ENCODE measurements at places on chromosomes 4 and X.

GRCh38 chr4:153758136-153758535 lies 1.7 kb downstream of the RNF175 start:
- DNase-seq: no peak

DNA sequence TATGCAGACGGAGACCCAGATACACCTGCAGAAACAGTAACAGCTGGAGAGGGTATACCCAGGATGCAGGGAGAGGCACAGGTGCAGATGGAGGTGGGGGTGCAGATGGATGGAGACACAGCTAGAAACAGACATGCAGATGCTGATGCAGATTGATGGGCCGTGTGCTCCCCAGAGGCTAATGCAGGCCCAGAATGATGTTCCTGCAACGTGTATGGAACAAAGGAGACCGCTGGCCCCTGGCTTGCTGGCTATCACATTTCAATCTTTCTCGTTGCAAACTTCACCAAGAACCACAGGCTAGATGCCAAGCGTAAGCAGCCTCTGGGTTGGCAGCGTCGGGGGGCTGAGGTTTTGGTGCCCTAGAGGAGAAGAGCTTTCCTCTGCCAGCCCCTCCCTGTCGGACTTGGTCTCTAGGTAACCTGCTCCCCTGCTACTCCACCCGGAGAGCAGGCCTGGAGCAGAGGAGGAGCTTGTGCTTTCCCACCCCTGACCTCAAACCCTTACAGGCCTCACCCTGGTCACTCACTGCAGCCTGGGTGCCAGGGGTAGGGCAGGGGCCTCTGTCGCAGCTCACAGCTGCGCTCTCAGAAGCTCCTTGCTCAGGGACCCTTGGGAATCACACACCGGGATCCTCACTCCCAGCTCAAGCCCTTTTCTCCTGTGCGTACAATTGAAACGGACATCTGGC lies 69.0 kb upstream of the PSAPL1 start:
- no peak for DNase-seq

DNA sequence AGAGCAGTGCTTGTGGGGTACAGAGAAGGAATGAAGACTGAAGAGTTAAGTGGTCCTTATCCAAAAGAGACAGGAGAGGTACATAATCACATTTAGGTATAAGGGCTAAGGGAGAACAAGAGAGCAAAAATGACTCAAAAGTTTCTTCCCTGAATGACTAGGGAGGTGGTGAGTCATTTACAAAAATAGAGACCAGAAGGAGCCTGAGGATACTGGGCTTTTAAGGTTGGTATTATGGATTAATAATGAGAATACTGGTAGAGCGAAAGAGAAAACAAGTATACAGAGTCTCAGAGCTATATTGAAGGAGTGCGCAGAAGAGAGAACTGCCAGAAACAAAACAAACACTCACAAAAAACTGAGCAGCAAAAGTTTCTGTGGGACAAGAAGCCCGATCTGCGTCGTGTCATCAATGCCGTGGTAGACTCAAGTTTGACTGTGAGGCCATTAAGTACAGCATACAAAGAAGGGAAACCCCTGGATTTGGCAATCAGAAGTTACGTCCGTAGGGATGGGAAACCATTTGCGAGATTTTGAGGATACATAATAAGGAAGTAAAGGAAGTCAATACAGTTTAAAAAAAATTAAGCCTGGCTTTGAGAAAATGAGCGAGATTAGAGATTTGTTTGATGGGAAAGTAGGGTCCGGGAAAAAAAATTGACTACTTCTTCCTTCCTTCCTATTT lies 129.1 kb upstream of the STIM2 start:
- no peak for DNase-seq

DNA sequence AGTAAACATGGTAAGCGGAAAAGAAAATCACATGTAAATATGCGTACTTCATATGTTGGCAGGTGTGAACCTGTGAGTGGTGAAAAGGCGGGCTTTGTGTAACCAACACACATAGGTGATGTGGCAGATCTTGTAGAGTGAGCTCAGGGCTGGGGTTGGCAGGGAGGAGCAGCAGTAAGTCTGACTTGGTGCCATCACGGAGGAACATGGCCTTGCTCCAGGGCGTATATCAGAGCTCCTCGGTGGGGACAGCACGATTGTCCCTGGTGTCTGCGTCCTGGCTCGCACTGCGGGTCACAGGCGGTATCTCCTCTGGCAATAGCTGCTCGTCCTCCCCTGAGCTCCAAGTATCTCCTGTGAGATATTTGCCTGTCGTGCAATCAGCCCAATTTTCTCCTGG lies 733.6 kb downstream of the TRIML1 start:
- no peak for DNase-seq

DNA sequence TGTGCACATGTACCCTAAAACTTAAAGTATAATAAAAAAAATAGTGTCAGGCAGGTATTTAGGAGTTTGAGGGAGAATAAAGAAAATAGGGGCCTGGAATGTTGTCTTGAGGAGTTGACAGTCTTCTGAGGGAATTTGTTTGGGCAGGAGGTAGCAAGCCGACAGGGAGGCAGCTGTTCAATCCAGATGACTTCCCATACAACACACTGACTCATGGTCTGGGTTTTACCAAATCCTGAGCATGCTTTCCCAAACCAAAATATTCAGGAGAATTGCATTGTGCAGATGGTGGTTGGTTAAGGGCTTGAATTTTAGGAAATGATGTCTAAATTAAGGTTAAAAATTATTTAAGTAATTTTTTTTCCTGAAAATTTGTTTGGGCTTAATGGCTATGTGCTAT lies 430.0 kb downstream of the INPP4B start:
- DNase-seq: no peak

GRCh38 chrX:110226931-110227330 lies 91.0 kb downstream of the AMMECR1 start:
- no peak for DNase-seq

- no peak for DNase-seq
Measured at GRCh38 chrX:18360867-18361266, 6.4 kb upstream of the SCML2 start.

DNA sequence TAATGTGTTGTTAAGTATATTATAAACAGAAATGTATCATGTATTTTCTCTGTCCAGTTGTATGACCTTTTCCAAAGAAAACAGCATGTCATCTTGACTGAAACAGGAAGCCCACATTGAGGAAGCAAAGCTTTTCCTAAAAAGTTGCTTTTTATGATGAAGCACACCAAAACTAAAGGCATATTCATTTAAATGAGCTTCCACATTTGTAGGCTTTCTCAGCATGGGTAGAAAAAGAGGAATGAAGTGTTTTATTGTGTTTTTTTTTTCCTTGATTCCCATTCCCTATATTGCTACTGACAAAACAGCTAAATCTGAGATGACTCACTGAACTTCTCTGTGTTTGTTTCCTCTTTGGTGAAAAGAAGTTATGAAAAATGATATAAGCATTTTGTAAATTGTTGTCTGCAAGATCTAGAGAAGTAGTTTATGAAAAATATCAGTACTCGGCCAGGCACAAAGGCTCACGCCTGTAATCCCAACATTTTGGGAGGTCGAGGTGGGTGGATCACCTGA lies 32.5 kb upstream of the FRAS1 start:
- DNase-seq: no peak

- DNase-seq: no peak
Measured at GRCh38 chr4:71006203-71006907, 12.9 kb downstream of the DCK start.

DNA sequence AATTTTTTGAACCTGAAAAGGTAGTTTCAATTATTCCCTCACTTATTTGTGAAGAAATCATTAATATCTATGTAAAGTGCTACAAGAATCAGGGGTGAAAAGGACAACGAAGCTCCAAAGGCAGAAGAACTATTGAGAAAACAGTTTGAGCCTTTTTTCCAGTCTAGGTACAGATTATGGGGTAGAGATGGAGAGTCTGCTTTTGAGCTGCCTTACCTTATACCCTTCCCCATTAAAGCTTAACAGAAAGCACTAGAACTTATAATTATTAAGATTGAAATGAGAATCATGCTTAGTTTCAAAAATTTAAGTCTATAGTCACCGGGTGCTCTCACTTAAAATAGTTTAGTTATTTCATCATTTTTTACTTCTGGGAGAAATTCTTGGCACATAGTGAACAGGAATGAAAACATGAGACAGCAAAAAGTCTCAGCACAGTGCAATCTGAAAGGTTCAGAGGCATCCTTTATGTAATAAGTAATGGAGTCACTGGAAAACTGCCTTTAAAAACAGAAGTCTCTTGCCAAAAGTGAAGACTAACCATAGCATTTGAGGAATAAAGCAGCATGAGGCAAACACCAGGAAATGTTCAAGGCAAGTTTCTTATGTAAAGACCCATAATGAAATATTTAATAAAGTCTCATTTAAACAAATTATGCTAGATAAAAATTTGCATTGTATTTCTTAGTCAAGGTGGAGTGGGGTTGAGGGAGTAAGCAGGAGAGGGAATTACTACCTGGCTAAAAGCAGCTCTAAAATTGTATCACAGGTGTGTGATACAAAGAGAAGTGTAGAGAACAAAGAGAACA lies 5.1 kb upstream of the DCLK2 start:
- DNase-seq: no peak

DNA sequence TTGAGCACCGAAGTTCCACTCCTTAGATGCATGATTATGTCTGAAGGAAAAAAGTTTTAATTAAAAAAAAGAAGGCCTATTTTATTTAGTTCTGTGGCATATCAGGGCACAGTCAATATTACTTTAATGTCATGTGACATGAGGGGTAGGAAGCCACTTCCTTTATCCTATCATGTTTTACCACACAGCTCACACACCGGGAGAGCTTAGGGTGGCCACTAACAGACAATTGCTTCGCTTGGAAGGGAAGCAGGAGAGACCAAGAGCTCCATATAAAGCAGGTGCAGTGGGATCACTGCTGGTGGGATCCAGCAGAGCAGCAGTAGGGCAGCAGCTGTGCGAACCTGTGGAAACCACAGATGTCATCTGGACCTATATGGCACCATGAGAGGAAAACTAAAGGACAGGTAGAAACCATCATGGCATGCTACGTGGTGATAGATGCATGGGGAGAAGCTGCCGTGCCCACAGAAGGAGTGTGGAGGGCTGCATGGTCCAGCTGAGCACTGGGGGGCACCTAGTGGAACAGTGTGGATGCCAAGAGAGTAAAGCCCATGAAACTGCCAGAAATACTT lies 52.0 kb downstream of the DTHD1 start:
- no peak for DNase-seq

GRCh38 chr4:58090539-58090938 lies 980.4 kb upstream of the IGFBP7 start:
- DNase-seq: no peak

DNA sequence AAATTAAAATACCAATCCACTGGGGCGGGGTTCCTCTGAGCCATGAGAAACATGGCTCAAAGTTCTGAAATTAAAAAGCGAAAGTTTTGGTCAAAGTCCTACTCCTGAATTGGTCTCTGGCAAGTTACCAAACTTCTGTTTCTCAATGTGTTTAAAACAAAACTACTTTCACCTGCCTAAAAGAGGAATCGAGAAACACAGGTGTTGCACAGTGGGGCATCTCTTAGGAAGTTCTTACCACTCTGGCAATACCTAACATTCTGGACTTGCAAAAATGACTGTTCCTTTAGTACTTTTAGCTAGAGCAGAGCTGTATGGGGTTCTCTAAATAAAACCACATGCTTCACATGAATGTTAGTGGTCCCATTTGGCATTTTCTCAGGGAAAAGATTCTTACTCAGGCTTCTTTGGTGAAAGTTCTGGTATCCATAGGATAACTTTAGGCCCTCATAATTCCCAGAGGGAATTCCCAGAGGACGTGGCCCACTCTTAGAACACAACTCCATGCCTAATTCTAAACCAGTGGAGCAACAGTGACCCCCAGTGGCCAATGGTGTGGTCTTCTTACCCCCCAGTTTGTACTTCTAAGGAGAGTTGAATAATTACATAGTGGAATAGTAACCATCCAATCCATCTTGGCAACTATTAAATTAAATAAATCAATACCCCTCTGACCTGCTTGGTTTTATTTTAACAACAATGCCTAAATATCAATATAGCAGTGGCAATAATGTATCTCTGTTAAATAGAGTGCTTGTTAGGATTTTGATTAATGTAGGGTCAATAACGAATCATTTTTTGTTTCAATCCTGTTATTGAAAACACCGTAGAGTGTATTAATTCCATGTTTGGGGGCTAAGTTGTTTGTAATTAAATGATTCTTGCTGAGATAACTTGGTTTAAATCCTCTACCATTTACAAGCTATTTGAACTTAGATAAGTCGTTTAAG lies 21.9 kb downstream of the BMP3 start:
- DNase-seq: peak; percentile 59

DNA sequence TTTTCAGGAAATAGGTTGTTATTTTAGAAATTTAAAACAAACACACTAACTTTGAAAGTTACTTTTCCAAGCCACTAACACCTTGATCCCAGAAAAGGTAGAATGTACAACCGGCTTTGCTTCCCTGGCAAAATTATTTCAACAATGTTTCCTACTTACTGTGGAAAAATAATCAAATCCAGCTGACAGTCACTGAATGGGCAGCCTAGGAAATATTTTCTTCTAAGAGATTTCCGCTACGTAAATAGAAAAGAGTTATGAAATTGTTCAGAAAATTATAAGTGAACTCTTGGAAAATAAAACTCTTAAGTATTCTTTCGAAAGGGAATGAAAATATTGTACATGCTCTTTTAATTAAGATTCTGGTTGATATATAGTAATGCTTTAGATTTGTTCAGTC lies 195.7 kb downstream of the GASK1B start:
- no peak for DNase-seq

DNA sequence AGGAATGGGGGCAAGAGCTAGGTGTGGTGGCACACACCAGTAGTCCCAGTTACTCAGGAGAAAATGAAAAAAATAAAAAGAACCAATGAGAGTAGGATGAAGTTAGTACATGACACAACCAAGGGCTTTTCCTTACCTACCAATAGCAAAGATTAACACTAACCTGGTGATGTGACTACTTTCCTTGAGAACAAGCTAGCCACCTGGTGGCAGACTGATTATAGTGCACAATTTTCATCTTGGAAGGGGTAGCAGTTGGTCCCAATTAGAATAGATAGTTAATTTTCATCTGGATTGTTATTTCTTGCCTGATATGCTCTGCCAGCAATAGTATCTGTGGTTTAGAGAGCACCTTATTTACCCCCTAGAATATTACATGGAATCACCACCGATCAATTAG lies 1216.8 kb upstream of the PABPC4L start:
- no peak for DNase-seq

DNA sequence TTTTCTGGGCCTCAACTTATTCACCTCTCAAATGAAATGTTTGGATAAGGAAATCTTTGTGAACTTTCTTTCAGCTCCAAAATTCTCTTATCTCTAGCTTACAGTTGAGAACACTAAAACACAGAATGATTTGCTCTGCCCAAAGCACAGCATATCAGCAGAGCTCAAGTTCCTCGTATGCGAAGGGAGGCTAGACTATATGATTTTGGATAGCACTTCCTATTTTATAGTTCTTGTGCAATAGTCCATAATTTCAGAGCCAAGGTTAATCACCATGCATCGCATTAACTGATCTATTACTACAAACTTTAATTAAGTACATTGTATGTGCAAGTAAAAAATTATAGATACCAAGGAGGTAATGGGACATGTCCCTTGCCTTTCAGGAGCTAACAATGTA lies 27.0 kb upstream of the KLHL13 start:
- DNase-seq: no peak

GRCh38 chr4:95572304-95572991 lies 23.7 kb upstream of the UNC5C start:
- peak; percentile 34 for DNase-seq

Measured in pancreas (tissue), 10 donors.